ENCODE measurements at places on chromosomes 6 and 20.

- no peak for DNase-seq
Observed at GRCh38 chr20:61964675-61965605, 100.7 kb downstream of the TAF4 start.

DNA sequence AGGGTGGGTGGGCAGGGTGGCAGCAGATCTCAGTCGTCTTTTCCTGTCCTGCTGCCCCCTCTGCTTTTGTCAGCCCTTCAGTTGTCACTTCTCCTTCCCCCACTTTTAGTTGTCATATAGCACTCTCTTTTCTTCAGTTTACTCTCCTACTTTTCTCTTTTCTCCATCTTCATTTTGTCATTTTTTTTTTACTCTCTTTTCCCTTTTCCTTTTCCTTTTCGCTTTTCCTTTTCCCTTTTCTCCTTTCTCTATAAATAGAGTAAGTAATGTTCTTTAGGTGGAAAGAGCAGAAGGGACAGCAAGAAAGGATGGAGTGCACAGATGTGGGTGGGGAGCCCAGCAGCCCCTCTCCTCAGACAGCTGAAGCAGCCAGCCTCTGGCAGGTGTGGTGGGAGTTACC, 108.6 kb downstream of the LRRC1 start:
- no peak for DNase-seq

DNA sequence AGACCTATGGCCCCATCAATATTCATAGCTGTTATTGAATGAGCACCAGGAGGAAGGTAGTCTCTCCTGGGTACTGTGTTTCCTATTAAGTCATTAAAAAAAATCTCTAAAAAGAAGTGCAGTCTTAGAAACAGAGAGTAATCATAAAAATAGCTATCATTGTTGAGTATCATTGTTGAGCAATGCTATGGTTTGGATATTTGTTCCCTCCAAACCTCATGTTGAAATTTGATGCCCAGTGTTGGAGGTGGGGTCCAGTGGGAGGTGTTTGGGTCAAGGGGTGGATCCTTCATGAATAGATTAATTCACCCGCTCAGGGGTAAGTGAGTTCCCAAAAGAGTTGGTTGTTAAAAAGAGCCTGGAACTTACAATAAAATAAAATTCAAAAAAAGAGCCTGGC, 88.1 kb upstream of the IYD start:
- no peak for DNase-seq

- DNase-seq: no peak
Observed at GRCh38 chr6:3094815-3095214, 23.7 kb upstream of the BPHL start.

- no peak for DNase-seq
Observed at GRCh38 chr20:25668446-25668845, 28.2 kb downstream of the ZNF337 start.

DNA sequence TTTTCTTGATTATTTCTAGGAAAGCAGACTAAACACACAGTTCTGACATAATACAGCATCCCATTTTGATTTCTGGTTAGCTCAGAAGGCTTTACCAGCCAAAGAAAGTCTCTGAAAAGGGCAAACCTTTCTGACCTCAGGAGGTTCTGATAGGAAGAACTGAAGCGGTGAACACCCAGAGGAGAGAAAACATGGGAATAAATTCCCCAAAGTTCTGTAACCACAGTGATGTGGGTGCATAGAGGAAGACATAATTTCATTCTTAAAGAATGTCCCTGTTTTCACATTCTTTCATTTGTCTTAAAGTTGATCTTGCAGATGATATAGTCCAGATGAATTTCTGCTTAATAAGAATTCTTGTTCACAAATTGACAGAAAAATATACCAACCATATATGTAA, 60.3 kb downstream of the RSPO3 start:
- DNase-seq: no peak

- no peak for DNase-seq
Observed at GRCh38 chr20:44442298-44443070, 33.2 kb upstream of the TTPAL start.

GRCh38 chr6:45651301-45651700, 273.6 kb upstream of the SUPT3H start:
- DNase-seq: no peak

- DNase-seq: no peak
Observed at GRCh38 chr6:105250533-105250932, 70.7 kb upstream of the POPDC3 start.

- DNase-seq: peak; percentile 38
Observed at GRCh38 chr6:139625998-139626975, 251.8 kb upstream of the CITED2 start.

- DNase-seq: peak; percentile 17
Observed at GRCh38 chr6:159110013-159110412, 59.2 kb upstream of the FNDC1 start.

GRCh38 chr20:15976047-15976736, 597.1 kb downstream of the KIF16B start:
- no peak for DNase-seq

DNA sequence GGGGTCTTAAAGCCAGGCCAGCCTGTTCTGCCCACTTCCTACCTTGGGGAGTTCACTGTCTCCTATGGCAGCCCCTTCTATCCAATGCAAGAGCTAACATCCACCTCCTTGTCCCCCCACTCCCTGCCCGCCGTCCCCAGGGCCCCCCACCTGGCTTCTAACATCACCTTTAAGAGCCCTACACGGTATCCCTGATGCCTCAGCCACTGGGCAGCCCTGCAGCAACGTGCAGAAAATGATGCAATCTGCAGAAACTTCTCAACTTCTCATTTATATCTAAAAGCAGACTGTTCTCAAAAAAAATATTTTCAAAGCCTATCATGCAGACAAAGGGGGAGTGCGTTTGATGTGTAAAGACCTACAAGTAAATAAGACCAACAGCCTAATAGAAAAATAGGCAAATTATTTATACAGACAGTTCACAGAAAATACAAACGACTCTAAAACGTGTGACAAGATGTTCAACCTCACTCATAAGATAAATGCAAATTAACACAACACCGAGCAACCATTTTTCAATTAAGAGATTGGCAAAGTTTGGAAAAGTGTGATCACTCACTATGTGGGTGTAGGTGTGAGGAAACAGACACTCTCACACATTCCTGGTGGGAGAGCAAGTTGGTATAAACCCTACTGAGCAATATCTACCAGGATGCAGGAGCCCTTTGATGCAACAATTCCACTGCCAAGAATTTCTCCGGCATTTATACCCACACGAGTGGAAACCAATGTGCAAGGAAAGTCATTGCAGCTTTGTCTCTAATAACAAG, 15.1 kb upstream of the HCK start:
- no peak for DNase-seq

DNA sequence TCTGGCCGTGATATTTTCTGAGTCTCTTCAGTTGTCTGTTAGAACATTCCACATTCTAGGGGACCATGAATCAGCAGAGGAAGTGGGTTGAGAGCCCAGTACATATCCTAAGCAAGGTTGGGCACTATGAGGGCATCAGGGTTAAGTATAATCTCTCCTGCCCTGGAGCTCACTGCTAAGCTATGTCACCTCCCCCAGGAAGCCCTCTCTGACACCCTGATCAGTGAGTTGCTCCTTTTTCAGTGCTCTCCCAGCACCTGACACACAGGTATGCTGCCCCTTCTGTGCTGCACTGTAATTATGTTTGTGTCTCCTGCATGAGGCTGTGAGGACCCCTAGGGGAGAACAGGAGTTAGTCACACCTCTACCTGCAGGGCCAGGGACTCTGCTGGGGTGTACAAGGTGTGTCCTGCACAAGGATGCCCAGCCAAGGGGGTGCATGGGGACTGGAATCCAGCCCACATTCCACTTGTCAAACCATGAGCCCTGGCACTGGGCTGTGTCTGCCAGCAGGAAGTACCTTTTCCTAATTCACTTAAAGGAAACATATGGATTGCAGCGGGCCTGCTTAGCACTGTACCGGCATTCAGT, 3.9 kb downstream of the RAB44 start:
- no peak for DNase-seq

- no peak for DNase-seq
Observed at GRCh38 chr6:146149770-146150169, 120.9 kb downstream of the GRM1 start.

GRCh38 chr6:137776786-137777686, 90.0 kb upstream of the TNFAIP3 start:
- DNase-seq: peak; percentile 56

GRCh38 chr6:150230832-150231524, 88.1 kb downstream of the PPP1R14C start:
- DNase-seq: no peak

GRCh38 chr20:58880994-58881752, 28.7 kb downstream of the GNAS start:
- DNase-seq: no peak

- no peak for DNase-seq
Observed at GRCh38 chr6:148811459-148811858, 64.6 kb downstream of the UST start.

DNA sequence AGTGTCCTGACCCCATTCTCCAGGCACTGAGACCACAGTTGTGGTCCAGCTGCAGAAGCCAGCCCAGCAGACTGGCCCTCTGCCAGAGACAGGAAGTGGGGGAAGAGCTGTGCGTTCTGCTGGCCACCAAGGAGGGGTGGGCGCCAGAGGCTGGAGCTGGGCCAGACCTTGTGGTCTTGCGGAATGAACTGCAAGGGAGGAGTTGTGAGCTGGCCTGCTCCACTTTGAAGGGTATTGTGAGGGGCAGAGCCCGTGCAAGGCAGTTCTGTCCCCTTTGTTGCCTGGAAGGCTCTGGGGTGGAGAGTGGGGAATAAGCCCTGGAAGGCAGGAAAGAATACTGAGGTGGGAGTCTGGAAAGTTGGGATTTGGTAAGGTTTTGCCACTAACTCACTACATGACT, 3.6 kb upstream of the MDFI start:
- DNase-seq: no peak

- DNase-seq: no peak
Observed at GRCh38 chr6:34226731-34227586, 9.7 kb upstream of the HMGA1 start.

DNA sequence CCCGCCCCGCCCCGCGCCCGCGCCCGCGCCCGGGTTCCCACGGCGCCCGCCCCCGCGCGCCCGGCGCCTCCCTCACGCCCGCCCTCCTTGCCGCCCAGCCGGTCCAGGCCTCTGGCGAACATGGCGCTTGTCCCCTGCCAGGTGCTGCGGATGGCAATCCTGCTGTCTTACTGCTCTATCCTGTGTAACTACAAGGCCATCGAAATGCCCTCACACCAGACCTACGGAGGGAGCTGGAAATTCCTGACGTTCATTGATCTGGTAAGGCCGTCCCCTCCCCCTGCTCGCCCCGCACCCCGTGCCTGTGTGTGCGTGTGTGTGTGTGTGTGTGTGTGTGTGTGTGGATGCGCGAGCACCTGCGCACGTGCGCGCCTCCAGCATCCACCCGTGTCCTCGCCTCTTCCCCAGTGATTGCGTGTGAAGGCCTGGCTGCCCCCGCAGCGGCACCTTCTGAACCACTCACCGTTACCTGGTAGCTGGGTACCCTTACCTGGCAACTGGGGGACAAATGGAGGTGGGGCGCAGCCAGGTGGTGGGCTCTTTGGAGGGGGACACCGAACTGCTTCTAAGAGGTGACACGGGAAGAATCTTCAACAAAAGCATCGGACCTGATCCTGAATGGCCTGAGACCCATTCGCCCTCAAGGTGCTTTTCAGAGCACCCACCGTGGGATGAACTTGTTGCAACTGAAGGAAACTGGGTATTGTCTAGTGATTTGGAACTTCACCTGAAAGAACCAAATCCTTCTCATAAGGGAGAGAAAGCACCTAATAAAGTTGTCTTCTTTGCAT, at the start of gene AIG1:
Gene AIG1, plus strand, starts transcription at position 84 of the 791 bp plus-strand sequence. Its CDS starts 37 bp downstream, at position 121.
- DNase-seq: no peak

DNA sequence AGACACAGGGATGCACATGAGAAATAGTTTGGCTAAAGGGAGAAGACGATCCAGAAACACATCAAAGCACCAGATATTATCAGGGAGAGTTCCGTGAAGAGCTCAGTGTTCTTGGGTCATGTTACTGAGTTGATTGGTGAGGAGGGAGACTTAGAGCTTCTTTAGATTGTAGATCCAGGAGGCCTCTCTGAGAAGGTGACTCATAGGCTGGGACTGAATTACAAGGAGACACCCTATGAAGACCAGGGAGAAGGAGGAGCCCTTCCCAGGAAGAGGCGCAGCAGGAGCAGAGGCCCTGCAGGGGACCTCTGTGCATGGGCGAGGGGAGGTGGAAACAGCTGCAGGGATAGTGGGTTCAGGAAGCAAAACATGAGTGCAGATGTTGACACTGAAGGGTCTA, 196.5 kb downstream of the SLC24A3 start:
- no peak for DNase-seq

DNA sequence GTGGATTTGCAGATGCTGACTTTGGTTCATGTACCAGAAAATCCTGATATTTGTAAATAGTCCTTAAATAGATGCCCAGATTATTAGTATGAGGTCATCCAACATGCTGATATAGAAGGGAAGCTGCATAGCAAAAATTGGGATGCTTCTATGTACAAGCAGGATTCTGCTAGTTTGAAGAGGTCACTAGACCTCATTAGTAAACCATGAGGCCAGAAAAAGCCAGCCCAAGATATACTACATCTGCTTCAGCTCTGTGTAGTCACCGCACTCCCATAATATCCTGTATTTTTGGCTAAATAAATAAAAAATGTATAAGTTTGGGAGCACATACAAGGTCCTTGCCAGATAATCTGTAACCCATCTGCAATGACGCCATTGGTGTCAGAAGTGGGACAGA, 13.0 kb downstream of the PTPRT start:
- no peak for DNase-seq

DNA sequence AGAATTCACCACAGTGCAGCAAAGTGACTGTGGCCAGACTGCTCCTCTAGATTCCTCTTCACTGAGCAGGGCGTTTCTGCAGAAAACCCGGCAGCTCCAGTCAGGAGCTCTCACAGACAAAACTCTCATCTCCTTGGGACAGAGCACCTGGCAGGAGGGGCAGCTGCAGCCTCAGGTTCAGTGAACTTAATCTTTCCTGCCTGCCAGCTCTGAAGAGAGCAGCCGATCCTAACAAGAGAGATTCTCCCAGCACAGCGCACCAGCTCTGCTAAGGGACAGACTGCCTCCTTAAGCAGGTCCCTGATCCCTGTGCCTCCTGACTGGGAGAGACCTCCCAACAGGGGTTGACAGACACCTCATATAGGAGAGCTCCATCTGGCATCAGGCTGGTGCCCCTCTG, 1065.5 kb downstream of the GRIK2 start:
- no peak for DNase-seq

- no peak for DNase-seq
Observed at GRCh38 chr20:8788831-8789230, 280.1 kb upstream of the PLCB4 start.

DNA sequence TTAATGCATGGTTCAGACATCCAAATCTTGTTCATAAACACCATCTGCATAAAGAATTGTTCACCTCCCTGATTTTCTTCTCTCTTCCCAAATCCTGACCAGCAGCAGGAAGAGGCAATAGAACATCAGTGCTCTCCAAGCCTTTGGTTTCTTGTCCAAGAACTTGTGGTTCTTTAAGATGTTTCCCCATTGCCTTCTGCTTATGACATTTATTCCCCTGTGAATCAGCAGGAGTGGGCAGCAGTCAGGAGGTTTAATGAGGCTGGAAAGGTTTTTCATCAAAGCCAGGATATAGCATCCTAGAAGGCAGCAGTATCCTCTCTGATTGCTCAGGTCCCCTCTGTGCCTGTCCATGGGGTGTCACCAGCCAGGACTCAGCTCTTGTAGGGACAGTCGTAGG, 5.3 kb downstream of the HDDC2 start:
- peak; percentile 36 for DNase-seq
